ENCODE measurements at places on chromosomes 3 and 15.

GRCh38 chr3:56908004-56908403, 106.3 kb upstream of the ARHGEF3 start:
- DNase-seq = no peak

- no peak for DNase-seq
Observed at GRCh38 chr15:89215627-89216026, 5.8 kb downstream of the RLBP1 start.

- no peak for DNase-seq
Observed at GRCh38 chr3:112791736-112792135, 54.9 kb downstream of the CD200R1L start.

DNA sequence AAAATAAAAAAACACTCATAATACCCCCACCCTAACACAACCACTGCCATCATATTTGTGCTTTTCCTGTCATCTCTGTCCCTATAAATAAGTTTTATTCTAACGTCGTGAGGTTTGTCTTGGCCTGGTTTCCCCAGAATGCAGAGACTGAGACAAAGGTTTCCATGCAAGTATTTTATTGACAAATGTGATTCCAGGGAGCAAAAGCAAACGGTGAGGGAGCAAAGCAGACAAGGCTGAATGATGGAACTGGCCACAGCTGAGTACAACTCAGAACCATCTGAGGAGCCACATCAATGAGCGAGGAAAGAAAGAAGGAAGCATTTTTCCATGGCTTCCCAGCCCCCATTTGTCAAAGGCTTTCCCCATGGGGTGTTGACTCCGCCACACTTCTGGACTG, 37.7 kb upstream of the LARS2 start:
- DNase-seq = no peak

GRCh38 chr3:172647823-172648222, 63.0 kb downstream of the NCEH1 start:
- DNase-seq = no peak

- no peak for DNase-seq
Observed at GRCh38 chr3:15151166-15151565, 52.2 kb upstream of the RBSN start.

GRCh38 chr3:191449256-191449655, 11.7 kb upstream of the PYDC2 start:
- no peak for DNase-seq

GRCh38 chr3:120052225-120052624, 42.0 kb downstream of the GSK3B start:
- DNase-seq = no peak

- no peak for DNase-seq
Observed at GRCh38 chr3:55719508-55719907, 232.4 kb upstream of the WNT5A start.

DNA sequence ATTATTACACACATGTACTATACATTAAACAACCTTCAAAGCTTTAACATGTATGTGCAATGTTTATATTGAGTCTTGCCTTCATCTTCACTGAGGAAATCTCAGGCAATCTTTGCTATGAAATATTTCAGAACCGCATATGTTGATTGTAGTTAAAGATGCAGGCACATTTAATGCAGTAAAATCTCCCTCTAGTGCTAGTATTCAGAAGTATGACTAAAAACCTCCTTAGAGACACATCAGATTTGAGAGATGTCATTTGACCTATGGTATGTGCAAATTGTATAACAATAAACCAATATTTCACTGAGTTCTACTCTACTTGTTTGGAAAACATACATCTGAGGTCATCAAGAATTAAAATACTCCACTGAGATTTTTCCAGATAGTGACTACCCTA, 123.8 kb upstream of the C15orf61 start:
- no peak for DNase-seq

GRCh38 chr3:39156421-39156820, 3.0 kb upstream of the CSRNP1 start:
- DNase-seq = no peak

DNA sequence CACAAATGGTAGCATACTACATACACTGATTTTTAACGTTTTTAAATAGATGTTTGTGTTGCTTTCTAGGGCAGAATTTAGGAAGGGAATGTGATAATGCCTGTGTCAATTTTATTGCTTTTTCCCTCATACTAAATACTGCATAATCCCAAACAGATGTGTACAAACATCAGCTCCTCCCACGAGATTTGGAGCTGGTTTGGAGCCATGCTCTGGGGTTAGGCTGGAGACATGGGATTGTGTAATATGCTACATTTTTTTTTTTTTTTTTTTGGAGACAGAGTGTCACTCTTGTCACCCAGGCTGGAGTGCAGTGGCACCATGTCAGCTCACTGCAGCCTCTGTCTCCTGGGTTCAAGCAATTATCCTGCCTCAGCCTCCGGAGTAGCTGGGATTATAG, 80.1 kb downstream of the EBLN2 start:
- no peak for DNase-seq

GRCh38 chr3:194323785-194324735, 27.1 kb downstream of the CPN2 start:
- no peak for DNase-seq

- DNase-seq = no peak
Observed at GRCh38 chr3:142021127-142021526, 128.2 kb downstream of the TFDP2 start.

DNA sequence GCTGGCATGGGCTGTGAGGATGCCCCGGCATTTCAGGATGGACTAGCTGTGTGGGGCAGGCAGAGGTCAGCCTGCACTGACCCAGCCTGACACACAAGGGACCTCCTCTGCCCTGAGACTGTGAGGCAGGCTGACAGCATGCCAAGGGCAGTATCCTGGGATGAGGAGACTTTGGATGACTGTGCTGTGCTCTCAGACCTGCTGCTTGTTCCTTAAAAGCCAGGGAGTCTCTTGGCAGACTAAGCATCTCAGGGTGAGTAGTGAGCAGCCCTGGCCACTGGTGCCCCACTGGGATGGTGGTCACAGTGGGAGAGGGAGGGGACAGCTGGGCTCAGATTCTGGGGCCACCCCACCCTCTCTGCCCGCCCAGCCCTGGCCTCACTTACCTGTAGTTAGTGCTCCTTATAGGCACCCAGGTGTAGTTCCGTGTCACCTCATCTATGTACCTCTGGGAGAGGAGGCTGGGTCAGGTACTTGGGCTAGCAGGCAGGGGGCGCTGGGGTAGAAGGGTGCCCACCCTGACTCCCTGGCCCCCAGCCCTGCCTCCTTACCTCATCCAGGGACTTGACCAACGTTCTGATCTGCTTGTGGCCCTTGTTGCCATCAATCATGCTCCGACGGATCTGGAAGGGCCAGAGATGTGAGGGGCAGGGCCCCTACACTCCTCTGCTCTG, 16.1 kb upstream of the TMEM115 start:
- DNase-seq = no peak

DNA sequence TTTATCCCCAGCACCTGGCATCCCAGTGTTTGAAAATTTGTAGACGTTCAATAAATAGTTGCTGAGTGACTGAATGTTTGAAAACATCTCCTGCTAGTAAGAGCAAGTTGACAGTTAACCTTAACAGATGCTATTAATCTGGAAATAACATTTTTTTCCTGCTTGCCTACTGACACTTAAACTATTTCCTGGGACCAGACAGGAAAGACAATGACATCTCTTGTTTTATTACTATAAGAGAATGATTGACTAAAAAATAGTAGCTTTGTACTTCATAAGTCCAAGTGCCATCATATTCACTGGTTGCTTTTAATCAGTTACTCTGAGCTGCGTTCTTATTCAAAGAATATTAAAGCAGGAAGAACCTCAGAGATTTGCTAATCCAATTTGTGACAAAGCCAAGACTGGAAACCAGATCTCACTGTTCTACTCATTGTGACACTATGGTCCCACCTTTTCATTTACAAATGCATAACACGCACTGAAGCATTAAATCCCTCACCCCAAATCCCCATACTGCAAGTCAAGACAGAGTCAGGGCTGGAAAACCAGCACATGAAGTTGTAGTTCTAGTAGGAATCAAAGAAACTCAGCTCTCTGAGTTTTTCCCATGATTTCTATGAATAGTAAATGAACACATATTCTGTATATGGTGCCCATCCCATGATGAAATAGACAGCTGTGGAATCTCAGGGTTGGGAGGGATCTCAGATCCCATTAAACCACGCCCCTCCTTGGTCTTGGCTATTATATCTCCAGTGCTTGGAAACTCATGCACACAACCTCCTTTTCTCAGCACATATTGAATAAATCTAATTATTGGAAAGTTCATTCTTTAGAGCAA, 212.7 kb upstream of the P2RY1 start:
- DNase-seq = no peak

GRCh38 chr15:59976480-59977271, 27.4 kb upstream of the FOXB1 start:
- DNase-seq = no peak

DNA sequence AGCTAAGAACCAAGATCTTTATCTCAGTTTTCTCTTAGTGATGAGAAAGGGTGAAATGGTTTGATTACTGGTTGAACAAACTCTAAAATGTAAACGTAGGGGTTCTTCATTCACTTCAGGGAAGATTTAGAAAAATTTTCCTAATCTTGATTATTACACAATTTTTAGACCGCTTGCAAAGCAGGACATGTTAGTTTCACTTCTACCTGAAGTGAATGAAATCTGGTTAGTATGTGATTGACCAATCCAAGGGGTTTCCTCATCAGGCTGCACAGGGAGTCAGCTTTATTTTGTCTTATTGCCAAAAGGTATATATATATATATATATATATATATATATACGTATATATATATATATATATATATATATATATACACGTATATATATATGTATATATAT, 740.4 kb downstream of the TUSC7 start:
- no peak for DNase-seq

- DNase-seq = no peak
Observed at GRCh38 chr3:124574012-124574411, 156.2 kb upstream of the UMPS start.

DNA sequence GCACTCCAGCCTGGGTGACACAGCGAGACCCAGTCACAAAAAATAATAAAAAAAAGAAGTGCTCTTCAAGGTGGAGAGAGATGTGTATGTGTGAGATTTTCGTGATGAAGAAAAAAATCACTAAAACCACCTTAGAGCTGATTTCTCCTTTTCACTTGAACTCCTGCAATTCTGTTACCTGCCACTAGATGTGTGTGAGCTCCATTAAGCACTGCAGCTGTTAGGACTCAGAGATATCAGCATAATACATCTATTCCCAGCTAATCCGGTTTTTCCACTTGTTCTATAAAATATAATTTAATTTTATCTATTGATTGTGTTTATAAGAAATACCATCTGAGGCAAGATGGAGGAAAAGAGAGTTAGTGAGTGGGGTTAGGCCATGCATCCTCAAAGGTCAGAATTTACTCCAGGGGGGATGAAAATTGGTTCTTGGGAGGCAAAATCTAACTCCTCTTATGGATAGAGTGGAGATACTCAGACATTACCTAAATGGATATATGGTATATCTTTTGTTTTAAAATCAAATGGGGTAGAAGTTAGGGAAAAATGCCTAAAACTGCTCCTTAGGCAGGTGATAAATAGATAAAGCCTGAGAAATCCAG, 152.7 kb downstream of the IL20RB start:
- no peak for DNase-seq

DNA sequence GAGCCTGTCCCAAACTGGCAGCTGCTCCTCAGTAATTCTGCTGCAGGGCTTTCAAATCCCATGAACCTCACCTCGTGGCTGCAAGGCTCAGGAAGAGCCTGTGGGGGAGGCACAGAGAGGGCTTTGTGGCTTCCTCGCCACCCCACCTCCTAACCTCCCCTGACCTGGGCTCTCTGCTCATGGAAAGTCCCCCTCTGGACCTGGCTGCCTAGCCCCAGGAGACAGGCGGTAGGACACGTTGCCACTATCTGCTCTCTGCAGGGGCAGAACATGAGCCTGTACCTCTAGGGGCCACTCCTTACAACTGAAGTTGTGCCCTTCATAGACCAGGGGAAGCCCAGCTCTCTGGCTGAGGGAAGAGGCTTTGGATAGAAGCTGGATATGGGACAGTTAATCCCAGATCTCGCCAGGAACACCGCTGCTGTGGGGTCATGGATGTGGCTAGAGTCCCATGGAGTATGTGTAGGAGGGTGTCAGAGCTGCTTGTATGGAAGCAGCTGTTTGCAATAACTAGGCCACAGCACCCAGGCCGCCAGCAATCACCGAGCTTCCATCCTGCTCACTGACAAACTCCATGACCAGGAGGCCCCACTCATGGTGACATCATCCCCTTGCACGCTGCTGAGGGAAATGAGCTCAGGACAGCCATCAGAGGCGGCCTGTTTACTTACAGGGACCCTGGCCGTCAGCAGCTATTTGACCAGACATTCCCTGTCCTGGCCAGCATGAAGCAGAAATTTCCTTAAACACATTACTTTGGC, 34.0 kb upstream of the CILP start:
- no peak for DNase-seq

DNA sequence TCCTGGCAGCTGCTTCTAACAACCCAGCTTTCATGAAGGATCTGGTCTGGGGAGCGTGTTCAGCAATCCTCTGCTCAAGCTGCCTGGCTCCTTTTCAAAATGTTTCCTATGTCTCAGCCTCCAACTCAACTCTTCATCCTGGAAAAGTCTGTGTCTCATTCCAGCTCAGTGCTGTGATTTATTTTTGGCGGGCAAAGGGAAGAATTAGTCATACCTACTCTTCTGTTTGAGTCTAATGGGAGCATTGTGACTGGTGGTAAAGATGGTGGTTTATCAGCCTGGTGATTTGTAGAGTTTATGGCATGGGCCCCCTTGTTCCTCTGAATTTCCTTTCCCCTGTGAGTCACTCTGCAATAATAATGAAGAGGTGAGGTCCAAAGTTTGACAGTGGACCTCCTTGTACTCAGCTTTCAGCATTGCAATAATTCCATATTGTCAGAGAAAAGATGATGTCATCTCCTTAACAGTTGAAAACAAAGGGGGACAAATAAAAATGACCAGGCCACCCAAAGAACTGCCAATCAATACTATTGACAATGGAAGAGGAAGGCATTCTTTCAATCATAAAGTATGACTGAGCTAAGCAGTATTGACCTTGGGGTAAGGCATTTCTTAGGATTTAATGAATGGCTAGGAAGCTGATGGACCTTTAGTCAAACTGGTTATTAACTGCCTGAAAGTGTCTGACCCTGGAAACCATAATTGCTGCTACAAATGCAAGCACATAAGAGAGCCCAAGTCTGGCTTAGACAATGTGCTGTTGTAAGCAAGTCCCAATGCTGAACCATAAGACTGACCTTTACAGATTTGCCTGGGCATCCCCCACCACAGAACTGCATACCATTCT, 204.7 kb upstream of the MCTP2 start:
- DNase-seq = no peak

DNA sequence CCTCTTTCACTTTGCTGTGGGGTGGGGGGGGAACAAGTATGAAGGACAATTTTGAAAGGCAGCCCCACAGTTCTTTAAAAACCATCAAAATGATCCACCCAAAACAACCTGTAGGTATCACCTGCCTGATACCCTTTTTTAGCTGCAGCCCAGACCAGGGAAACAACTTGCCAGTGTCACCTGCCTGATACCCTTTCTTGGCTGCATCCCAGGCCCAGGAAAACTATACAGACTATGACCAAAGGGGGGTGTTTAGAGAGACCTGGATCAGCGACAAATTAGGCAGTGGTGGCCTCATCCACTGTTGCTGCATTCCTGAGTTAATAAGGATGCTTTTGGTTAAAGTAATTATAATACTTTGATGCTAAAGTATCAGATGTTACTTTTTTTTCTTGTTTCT, 122.0 kb downstream of the VPS13C start:
- no peak for DNase-seq

GRCh38 chr3:151112731-151113130, 27.3 kb downstream of the MED12L start:
- DNase-seq = no peak

Measured in activated gamma-delta T cell (primary cell).